ENCODE measurements at places on chromosomes 7 and 10.

DNA sequence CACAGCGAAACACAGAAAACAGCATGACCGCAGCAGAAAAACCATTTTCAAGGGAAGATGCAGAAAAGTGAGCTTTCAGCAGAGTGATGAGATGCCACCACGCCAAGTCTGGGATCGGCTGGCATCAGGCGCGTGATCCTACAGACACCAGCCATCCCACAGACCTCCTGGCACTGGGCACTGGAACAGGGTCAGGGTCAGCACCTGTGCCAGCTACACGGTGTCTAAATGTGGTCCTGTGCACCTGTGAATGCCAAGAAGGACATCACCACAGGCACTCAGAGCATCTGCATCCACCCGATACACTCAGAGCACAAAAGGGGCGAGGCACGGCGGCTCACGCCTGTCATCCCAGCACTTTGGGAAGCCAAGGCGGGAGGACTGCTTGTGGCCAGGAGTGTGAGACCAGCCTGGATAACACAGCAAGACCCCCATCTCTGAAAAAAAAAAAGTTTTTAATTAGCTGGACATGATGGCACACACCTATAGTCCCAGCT, 31.5 kb downstream of the STK32C start:
- DNase-seq = no peak

GRCh38 chr10:84264611-84265141, 19.8 kb downstream of the RGR start:
- peak; percentile 10 for DNase-seq

GRCh38 chr10:127715782-127716378, 21.1 kb upstream of the FOXI2 start:
- DNase-seq = no peak

DNA sequence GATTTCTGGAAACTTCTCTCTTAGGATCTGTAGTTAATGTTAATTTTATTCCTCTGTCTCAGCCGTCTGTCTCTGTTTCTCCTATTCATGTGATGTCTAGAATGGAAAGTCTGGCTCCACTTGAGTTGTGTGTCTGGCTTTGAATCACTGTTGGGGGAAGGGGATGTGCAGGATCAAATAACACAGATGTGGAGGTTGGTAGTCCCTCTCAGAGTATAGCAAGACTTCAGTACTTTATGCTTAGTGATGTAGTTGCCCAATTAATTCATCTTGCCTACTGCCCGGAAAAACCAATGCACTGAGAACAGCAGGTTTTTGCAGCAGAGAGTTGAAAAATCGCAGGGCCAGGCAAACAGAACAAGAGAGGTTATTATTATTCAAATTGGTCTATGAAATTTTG, 79.2 kb downstream of the PHTF2 start:
- no peak for DNase-seq

DNA sequence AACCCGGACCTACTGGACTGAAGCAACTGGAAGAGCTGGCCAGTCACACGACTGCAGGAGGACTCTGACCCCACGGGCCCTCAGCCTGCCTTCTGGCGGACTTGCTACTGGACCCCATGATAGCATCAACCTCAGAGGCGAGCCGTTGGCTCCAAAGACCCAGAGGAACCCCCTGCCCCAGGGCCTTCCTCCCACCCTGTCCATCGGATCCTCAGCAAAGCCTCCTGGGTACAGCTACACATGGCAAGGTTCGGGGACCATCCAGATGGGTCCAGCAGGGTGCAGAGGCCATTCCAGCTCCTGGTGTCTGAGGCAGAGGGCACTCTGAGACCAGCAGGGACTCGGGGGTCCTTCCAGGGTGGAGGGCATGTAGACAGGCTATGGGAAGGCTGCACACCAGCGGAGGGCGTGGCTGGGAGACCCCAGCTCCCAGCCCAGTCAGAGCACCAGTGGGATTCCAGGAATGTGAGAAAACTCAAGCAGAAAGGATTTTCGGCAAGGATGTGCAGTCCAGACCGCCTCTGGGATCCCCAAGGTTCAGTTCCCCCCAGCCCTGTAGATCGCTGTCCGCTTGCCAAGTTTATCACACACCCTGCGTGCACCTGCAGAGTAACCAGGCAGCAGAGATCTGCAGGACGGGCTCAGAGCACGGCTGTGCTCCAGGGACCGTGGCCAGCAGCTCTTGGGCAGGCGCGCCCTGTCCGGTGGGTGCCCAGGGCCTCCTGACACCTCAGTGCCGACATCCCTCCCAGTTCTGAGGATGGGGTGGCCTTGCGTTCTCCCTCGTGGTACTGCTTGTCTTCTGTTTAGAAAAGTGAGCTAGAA, 89.8 kb upstream of the PPP2R2D start:
- no peak for DNase-seq

GRCh38 chr7:147443942-147444341, 1146.6 kb upstream of the C7orf33 start:
- DNase-seq = no peak

DNA sequence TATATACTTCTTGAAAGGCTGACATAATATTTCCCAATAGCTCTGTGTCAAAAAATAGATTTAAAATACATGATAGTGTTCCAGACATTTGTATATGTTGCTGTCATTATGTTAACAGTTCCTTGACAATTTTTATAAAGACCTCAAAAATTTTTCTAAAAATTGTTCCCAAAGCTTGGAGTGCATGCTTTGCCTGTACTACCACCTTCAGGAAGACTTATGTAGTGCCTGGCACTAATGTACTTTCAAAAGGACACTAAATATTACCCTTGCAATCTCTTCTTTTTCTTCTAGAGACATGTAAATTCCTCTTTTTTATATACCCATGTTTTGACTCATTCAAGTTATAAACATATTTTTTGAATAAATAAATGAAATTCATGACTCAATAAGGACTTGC, 48.0 kb upstream of the SP8 start:
- no peak for DNase-seq

GRCh38 chr10:36559412-36560400, 565.7 kb upstream of the ANKRD30A start:
- no peak for DNase-seq
